Activated naive CD8-positive, alpha-beta T cell treated with anti-CD3 and anti-CD28 coated beads for 36 hours (primary cell): ENCODE measurements at places on chromosomes 3 and 15. TPM values are rescaled to one million over a fixed set of nuclear protein-coding genes. Genes with fewer than 3 reads are reported as not detected.

DNA sequence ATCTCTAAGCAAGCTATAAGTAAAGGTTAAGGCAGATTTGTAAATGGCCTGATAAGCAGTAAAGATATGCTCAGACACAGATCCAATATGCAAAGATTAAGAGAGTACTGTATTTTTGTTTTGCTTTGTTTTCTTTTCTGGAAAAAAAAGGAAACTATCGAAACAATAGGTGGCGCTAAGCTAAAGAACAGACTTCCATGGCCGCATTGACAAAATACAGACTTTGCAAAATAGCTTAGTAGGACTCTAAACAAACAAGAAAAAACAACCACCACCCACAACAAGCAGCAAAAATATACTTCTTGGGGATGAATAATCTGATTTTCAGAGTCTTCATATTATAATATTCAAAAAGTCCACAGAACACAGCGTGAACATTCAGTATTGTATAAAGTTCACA, 758.4 kb upstream of the ROBO1 start:
- no peak overlapping the region for H3K4me3 ChIP-seq
- H3K27ac ChIP-seq = no peak overlapping the region
- DNase-seq = no peak

DNA sequence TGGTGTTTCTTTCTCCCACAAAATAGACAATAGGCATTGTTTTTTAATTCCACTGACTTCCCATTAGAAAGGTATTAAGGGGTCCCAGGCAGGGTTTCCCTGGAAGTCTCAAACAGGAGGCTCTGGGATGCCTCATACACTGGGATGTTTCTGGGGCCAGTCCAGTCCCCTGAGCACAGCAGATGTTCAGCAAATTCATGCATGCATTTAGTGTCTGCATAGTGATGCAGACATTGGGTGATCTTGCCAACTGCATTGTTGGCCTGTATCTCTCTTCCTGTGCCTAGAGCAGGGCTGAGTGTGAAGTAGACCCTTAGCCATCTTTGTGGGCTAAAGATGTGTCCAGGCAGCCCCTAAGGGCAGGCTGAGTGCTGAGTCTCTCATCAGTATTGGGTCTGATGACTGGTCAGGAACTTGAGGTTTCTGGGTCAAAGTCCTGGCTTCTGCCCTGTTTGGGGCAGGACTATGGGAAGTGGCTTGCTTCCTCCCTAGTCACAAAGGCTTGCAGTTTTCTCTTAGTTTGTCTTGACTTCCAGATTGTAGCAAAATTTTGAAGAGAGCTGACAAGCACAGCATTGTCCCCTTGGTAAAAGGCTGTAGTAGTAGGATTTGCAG, 56.5 kb downstream of the BSN start:
- no peaks in the 10 kb centered on the region for H3K27me3 ChIP-seq
- no peaks in the 10 kb centered on the region for H3K4me1 ChIP-seq
- no peak overlapping the region for H3K27ac ChIP-seq

DNA sequence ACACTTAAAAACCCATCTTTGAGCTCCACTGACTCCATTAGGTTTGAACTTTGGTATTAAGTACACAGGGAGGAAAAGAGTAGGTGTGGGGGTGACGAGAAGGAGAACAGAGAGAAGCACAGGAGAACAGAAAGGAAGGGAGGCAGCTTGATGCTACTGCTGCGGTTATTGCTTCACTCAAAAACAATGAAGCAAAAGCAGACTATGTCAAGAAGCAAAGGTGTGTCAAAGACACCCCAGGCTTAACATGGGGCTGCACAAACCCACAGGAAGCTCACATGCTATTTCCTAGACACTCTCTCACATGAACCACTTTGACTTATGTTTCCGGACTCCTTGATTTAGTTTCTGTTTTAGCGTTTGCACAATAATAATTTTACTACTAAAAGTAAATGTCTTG, 961.0 kb upstream of the CFAP20DC start:
- H3K27ac ChIP-seq = peak overlapping the region; percentile 94

DNA sequence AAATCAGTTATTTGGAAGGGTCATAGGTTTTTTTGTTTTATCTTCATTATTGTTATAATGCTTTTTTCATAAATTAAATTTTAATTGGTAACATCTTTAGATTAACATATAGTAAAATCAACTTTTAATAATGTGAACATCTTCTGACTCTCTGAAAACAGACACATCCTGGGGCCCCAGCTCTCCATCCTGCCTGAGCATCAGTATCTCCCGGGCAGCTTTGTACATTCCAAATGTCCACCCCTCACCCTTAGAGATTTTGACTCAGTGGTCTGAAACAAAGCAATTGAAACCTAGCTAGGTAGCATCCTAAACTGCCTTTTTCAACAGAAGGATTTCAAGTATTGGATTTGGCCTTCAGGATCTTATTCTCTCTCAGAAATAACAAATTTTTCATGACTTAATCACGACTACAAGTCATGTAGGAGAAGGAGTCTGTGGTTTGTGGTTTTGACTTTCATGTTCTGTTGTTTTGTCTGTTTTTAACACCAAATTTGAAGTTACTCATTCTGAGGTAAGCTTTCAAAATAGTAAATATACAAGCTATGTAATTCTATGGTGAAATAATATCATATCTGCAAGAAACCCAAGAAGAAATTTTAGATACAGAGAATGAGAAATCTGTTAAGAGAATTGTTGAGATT, 147.3 kb upstream of the UBE2E2 start:
- no peak overlapping the region for H3K4me3 ChIP-seq
- no peaks in the 10 kb centered on the region for H3K36me3 ChIP-seq
- H3K4me1 ChIP-seq = peaks cover 14% of the 10 kb centered on the region
- H3K27me3 ChIP-seq = no peaks in the 10 kb centered on the region
- H3K27ac ChIP-seq = no peak overlapping the region

- DNase-seq = no peak
- H3K27ac ChIP-seq = no peak overlapping the region
- H3K36me3 ChIP-seq = peaks cover 27% of the 10 kb centered on the region
These were observed 405.8 kb upstream of the SUCLG2 start for GRCh38 chr3:68060191-68060590.

DNA sequence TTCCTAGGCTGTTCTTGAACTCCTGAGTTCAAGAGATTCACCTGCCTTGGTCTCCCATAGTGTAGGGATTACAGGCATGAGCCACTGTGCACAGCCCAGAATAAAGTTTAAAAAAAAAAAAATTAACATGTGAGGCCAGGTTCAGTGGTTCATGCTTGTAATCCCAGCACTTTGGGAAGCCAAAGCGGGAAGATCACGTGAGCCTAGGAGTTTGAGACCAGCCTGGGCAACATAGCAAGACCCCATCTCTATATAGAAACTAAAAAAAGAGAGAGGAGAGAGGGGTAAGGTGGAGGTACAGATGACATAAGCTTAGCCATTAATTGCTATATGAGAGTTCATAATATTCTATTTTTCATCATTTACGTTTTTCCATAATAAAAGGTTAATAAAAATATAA, 21.5 kb downstream of the ZNF148 start:
- H3K36me3 ChIP-seq = peaks cover 41% of the 10 kb centered on the region
- H3K4me1 ChIP-seq = peaks cover 61% of the 10 kb centered on the region
- H3K27me3 ChIP-seq = no peaks in the 10 kb centered on the region
- no peak for DNase-seq

GRCh38 chr3:125156456-125156855, 56.1 kb downstream of the SLC12A8 start:
- no peak overlapping the region for H3K27ac ChIP-seq
- H3K4me3 ChIP-seq = no peak overlapping the region

RAB8B gene
- 231 TPM for total RNA-seq

ABHD2 gene
- total RNA-seq = 49.2 TPM

PLA2G4E gene
- not detected for total RNA-seq
